ENCODE measurements at places on chromosomes 2 and 18. TPM values are rescaled to one million over a fixed set of nuclear protein-coding genes. Genes with fewer than 3 reads are reported as not detected.

NDC80 gene
- total RNA-seq = 0.28 TPM

SLC4A3 gene
- 344 TPM for total RNA-seq

ZC3H6 gene
- 19.9 TPM for total RNA-seq

ATRAID gene
- 148 TPM for total RNA-seq

SNTG2 gene
- 2.0 TPM for total RNA-seq

STK36 gene
- total RNA-seq = 11.2 TPM

MRPL30 gene
- total RNA-seq = 26.0 TPM
